ENCODE measurements at places on chromosomes 5 and 9.

GRCh38 chr5:41598011-41598410 lies 87.6 kb upstream of the PLCXD3 start:
- DNase-seq: no peak

- DNase-seq: no peak
Measured at GRCh38 chr5:90109285-90109684, 300.3 kb downstream of the CETN3 start.

GRCh38 chr9:98034593-98035546 lies 21.7 kb upstream of the NANS start:
- peak; percentile 59 for DNase-seq

DNA sequence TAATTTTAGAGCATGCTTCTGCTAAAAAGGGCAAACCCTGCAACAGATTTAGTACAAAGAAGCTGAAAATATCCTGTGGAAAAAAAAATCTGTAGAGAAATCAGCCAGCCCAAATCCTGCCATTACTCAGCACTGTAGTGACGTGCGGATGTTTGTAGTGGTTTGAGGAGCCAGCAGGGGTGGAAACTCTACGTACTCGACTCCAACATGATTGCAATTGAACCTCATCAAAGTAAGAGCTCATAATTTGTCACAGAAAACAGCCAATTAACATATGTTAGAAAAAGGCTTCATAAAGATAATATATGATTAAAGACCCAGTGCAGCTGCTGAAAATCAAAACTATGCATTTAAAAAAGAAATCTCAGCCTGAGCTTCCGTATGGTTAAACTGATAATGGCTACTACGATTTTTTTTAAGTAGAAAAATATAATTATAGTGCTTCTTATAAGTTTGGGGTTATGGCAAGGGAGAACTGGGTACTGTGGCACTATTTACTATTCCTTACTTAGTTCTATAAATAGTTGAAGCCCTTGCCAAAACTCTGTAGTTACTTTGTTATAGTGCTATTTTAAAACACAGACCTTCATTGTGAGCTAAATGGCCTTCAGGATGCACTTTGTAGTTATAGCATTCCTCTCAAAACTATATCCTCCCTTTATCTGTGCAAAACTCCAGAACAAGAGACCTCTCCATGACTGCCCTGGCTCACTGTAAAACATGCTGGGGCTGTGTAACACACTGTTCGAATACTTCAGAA lies 49.4 kb downstream of the MEF2C start:
- DNase-seq: no peak

- DNase-seq: no peak
Measured at GRCh38 chr5:53991942-53992341, 318.4 kb downstream of the ARL15 start.

GRCh38 chr5:85929713-85930112 lies 688.0 kb upstream of the COX7C start:
- no peak for DNase-seq

- DNase-seq: no peak
Measured at GRCh38 chr5:31554552-31554951, 22.5 kb downstream of the C5orf22 start.

DNA sequence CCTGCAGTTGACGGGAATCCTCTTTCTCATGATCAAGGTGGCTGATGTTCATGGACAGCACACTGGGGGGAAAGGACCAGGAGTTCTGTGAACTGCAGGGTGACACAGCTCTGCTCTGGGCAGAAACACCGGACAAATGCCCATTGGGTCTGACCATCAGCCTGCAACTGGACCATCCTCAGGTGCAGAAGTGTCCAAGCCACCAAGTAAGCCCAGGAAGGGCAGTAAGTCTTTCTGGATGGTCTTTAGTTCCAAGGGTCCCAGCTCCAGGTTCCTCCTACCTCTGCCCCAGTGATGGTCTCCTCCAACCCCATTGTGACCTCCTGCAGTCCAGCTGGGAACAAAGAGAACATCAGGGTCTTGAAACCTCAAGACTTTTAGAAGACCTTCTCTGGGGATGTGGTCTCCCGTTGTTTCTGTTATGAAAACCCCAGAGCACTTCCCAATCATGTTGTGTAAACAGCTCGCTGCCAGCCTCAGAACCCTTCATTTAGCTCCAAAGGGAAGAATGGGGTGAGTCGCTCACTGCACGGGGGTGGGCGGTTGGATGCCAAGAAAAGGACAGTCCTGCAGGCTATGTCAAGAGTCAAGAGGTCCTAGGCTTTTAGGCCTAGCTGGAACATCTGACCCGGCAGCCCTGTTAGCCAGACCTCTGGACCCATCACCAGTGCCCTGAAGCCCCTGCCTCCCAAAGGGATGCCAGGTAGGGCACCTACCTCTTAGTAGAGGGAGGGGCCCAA lies 41.8 kb upstream of the TCF7 start:
- DNase-seq: no peak
